ENCODE measurements at places on chromosomes 2 and 18.

- no peak for DNase-seq
Observed at GRCh38 chr2:127628767-127629614, 17.0 kb upstream of the GPR17 start.

DNA sequence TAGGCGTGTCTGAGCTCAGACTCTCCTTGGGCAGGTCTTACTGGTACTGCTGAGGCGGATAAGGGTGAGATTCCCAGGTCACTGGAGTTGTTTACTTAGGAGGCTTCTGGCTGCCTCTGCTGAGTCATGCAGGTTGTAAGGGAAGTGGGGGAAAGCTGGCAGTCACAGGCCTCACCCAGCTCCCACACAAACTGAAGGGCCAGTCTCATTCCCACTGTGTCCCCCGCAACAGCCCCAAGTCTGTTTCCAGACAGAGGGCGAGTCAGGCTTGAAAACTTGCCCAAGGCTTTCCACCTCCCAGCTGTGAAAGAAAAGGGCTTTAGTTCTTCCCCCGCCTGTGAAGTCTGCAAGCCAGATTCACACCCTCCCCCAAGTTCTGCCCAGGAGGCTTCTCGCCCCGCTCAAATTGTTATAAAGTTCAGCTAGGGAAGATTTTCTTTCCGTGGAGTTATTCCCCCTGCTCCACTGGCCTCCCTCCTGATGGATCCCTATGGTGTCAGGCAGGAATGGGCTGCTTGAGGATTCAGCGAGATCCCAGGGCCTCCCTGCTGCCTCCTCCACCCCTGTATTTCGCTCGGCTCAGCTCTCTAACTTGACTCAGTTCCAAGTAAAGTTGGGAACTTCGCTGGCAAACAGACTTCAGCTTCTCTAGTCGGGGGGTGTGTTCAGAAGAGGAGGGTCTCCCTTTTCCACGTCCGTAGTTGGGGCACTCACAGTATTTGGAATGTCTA is 248.6 kb downstream of the NR4A2 start:
- DNase-seq, result no peak

- no peak for DNase-seq
Observed at GRCh38 chr2:178199334-178199733, 5.0 kb downstream of the OSBPL6 start.

- DNase-seq, result no peak
Observed at GRCh38 chr2:208354964-208355381, 51.6 kb upstream of the PTH2R start.

DNA sequence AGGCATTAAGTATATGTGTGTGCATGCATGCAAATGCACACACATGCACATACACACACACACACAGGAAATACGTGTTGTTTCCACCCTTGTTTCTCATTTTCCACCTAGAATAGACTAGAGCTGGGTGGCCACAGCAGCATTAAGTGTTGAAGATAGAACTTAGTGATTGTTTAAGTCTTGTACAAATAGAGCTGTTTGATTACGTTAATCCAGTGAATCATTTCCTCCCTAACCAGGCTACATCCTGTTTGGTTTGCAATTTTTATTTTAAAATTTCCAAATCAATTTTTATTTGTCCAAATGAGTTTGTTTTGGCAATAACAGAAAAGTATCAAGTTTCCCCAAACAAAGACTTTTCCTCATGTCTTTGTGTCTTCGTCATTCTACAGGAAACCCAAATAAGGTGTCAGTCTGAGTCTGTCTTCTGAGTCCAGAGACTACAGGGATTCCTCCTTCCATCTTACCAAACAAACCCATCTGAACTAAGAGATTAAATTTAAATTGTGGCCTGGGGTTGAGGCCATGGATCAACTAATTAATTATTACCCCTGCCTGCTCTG is 74.6 kb upstream of the GALNT5 start:
- no peak for DNase-seq

GRCh38 chr2:20578895-20579825 is 71.7 kb downstream of the HS1BP3 start:
- DNase-seq, result no peak

GRCh38 chr18:63930773-63931354 is 18.2 kb upstream of the HMSD start:
- no peak for DNase-seq

- no peak for DNase-seq
Observed at GRCh38 chr2:63051795-63052333, 1.2 kb downstream of the OTX1 start.

DNA sequence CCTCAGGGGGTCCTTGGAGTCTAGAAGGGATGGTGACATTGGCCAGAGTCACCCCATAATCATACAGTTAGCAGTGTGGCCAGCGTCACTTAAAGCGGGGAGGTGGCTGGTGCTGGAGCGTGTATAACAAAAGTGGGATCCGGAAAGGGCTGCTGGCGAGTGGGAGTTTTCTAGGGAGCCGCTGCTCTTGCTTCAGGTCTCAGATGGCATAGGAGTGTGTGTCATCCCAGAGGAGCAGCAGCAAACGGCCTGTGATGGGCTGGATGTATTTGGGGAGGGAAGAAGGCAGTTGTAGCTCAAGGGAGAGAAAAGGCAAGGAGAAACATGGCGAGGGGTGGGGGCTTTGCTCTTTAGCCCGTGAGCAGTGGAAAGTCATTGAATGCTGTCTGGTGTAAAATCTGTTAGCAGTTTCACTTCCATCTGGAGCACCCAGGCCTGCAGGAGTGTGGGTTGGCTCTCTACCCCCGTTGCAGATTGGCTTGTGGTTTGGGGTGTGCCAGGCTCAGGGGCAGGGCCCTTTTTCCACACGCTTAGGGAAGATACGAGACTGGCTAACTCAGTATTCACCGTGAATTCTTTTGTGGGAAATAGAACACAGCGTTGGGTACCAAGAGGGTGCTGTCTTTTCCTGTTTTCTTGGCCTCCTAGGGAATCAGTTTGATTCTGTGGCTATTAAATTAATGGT is 120.5 kb downstream of the AGAP1 start:
- DNase-seq, result no peak

DNA sequence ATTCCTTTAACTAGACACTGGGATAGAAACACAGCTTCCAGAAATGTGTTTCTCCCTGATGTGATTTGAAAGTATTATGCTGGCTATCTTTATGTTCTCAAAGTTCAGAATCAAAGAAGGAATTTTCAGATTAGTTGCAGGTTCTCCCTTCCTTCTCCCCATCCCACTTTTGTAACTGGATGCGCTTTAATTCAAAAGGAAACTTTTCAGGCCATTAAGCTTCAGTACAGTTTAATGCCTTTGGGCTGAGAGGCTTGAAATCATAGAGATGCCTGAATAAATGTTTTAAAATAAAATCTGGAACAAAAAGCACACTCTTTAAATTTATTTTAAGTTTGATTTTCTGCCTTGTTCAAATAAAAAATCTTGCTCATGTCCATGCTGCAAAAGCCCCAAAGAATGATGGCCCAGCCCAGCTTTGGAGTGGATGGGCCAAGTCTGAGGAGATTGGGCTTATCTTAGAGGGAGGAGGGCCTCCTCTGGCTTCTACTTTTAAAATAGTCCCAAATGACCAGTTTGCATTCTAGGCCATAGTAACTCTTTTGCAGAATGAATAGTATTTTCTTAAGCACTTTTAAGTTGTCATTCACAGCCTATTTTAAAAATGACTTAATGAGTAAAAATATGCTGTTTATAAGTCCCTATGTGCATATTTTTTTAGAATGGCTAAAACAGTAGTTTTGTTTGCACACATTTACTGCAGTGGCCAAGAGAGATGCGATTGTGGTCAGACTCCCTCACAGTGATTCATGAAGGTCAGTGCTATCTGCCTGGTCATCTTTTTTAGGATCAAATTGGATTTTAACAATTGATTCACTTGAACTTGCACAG is 129.2 kb downstream of the MTX2 start:
- no peak for DNase-seq

DNA sequence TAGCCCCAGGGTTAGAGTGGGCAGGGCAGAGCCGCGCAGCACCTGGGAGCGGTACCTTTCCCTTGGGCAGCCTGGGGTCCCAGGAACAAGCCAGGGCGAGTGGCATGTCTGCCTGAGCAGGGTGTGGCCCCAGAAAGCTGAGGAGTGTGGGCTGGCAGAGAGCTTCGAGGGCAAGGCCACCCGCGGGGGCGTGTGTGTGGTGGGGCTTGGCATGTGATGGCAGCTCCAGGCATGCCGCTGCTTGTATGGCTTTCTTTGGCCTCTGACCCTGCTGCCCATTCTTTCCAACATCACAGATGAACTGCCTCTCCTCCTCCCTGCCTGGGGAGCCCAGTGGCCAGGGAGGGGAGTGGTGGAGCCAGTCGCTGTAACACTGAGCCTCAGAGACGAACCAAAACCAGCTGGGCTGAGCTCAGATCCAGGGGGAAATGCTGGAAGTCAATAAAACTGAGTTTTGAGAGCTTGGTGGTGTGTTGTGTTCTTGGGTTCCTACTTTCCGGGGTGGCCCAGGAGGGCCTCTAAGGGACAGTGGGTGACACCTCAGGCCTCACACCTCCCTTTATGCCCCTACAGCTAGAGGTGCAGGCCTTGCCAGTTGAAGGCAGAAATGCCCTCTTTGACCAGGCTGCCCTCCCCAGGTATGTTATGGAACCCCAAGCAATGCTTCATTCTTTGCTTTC is 7.4 kb downstream of the DNAJB2 start:
- DNase-seq, result no peak

- no peak for DNase-seq
Observed at GRCh38 chr2:138086576-138086975, 122.3 kb downstream of the HNMT start.

DNA sequence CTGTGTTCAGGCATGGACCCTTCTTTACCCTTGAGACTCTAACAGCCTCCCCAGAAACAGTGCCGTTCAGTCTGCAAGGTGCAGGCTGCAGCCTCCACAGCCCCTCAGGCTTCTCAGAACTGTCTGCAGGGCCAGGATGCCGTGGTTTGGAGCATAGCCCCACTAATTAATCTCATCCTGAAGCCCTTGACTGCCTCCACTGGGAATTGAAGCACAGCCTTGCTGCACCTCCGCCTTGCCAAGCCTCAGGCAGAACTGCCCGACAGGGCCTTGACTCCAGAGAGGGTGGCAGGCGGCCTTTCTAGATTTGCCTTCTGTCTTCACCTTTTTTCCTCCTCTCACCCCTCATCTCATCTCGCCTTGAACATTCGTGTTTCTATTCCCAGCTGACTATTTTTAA is 119.8 kb downstream of the NRP2 start:
- no peak for DNase-seq

- DNase-seq, result no peak
Observed at GRCh38 chr2:143584936-143585335, 455.7 kb downstream of the ARHGAP15 start.

DNA sequence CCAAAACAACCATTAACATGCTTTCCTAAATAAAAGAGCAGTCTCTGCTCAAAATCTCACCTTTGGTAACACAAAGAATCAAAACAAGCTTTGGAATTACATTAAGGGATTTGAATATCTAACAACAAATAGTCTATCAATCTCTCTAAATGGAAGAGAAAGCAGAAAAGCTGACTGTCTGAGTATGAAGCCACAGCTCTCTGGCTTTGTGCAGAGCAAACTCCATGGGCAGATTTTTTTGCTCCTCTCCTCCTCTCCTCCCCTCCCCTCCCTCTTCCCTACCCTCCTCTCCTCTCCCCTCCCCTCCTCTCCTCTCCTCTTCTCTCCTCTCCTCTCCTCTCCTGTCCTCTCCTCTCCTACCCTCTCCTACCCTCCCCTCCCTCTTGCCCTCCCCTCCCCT is 329.5 kb upstream of the ETAA1 start:
- no peak for DNase-seq

DNA sequence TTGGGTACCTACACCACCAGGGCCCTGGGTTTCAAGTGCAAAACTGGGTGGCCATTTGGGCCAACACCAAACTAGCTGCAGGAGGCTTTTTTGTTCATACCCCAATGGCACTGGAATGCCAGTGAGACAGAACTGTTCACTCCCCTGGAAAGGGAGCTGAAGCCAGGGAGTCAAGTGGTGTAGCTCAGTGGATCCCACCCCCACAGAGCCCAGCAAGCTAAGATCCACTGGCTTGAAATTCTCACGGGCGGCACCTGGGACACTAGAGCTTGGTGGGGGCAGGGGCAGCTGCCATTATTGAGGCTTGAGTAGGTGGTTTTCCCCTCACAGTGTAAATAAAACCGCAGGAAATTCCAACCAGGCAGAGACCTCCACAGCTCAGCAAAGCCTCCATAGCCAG is 46.0 kb upstream of the FAM110C start:
- no peak for DNase-seq

All from stimulated activated CD8-positive, alpha-beta memory T cell treated with anti-CD3 and anti-CD28 coated beads, Interleukin-4, amount 100 ng/mL, for 4 hours (primary cell).